ENCODE measurements at places on chromosomes 5 and 9.

GRCh38 chr5:174204535-174205313, 159.2 kb downstream of the NSG2 start:
- DNase-seq: no peak

- DNase-seq: no peak
Observed at GRCh38 chr5:39192450-39193160, 26.8 kb downstream of the FYB1 start.

DNA sequence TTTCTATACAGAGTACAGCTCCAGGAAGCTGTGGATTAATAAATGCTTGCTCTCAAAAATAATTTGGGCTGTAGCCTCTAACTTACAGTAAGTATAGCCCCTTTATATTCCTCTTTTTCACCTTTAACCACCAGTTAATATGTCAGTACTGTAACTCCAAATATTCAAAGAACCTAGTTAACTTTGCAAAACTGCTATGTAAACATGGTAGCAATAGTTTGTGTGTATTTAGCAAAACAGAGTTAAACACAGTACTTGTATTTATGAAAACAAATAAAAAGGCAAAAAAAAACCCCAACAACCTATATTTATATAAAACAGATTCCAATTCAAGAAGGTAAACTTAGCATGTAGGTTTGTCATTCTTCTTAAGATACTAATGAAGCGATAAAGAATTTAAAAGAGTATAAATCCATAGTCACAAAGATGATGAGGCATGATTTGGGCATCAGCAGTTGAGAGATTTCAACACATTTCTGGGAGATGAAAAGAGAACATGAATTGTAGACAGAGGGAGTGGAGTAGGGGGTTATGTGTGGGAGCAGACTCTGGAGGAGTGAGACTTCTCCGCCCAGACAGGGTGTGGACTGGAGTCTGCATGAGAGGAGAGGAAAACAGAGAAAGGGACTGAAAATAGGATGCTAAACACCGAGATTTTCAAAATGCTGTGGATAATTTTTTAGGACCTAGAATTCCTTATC, 47.0 kb upstream of the F2RL1 start:
- DNase-seq: no peak

GRCh38 chr5:71932655-71933338, 174.5 kb upstream of the MAP1B start:
- no peak for DNase-seq

DNA sequence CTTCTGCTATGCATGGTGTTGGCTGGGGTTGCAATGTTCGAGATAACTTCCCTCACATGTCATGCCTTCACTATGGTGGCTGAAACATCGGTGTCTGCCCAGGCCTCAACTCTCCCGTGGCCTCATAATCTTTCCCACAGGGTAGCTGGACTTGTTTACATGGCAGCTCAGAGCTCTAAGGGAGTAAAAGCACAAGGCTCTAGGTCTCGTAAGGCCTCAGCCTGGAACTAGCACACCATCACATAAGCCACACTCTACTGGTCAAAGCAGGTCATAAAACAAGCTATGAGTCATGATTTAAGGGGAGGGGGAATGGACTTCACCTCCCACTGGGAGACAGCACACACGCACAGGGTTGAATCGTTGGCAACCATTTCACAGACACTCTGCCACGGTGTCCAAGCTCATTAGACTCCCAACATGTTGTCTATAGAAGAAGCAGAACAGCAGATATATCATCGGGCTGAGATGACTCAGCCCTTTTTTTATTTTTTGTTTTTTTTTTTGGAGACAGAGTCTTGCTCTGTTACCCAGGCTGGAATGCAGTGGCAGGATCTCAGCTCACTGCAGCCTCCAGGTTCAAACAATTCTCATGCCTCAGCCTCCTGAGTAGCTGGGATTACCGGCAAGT, 66.8 kb upstream of the IL17B start:
- DNase-seq: no peak
